Umbilical cord (tissue), 2 donors: ENCODE measurements at places on chromosomes 6 and 20. TPM values are rescaled to one million over a fixed set of nuclear protein-coding genes. Genes with fewer than 3 reads are reported as not detected.

DNA sequence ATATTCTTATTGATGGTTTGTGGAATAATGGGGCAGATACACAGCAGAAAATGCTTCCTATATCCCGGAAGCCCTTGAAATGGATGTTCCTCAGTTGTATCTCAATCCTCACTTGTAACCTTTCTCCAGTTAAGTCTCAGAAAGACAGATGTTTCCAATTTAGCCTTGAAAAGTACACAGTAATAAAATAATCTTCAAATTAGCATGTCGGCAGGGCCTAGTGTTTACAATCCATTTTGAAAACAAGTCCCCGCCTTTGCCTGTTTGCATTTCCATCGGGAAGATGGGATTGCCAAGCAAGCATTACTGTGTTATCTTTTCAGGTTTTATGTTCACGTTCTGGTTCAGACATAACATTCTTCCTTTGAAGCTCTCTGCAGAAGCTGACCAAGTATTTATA, 41.5 kb downstream of the SNRNP48 start:
- peak; percentile 34 for DNase-seq

GRCh38 chr6:145148776-145149175, 586.5 kb downstream of the EPM2A start:
- DNase-seq = no peak

GRCh38 chr6:39731565-39731964, 6.4 kb upstream of the KIF6 start:
- no peak for DNase-seq

- no peak for DNase-seq
Observed at GRCh38 chr20:37317316-37317715, 27.9 kb downstream of the MANBAL start.

GRCh38 chr6:55868771-55869479, 6.5 kb downstream of the BMP5 start:
- peak; percentile 64 for DNase-seq

GRCh38 chr6:14217728-14218518, 100.4 kb downstream of the CD83 start:
- no peak for DNase-seq

DNA sequence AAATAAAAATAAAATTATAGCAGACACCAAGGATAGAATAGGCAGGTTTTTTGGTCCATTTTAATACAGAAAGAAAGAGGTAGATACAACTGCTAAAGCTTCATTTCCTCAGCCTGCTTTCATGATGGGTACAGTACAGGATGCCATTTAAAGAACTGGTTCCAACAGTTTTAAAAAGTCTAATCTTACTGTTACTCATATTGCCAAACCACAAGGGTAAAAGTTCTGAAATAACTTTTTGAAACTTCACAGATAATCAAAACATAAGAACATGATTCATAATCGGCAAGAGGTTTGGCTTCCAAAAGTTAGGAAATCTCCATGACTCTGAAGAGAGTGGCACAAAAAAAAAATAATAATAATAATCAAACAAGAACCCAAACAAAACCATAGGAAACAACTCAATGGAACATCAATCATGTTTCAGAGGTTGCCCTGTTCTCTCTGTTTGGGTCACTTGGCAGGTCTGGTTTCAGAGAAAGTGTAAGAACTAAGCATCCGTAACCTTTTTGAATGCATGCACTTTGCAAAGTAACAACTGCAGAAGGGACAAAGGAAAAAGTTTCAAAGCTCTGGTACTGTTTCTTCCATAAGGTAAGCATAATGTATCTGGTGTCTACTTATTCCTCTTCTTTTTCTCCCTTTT, 79.7 kb downstream of the SMLR1 start:
- DNase-seq = no peak

DNA sequence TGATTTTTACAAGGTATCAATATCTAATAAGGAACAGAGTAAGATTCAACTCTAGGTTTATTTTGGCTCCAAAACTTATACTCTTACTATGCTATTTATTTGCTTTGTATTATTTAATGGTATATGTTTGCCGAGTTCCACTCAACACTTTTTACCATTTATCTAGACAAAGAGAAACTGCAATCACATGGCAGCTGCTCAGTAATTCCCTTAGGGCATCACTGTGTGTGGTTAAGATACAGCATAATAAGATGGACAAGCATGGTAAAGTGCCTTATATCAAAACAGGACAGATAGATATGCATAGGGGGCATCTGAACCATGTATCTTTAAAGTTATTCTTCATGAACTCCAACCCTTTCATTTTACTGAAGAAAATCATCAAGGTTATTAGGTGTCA, 483.0 kb upstream of the ID4 start:
- DNase-seq = no peak

GRCh38 chr6:3290149-3290930, 31.6 kb downstream of the PSMG4 start:
- no peak for DNase-seq

GRCh38 chr6:43013097-43013842, 476 bp downstream of the MEA1 start:
- peak; percentile 85 for DNase-seq

DNA sequence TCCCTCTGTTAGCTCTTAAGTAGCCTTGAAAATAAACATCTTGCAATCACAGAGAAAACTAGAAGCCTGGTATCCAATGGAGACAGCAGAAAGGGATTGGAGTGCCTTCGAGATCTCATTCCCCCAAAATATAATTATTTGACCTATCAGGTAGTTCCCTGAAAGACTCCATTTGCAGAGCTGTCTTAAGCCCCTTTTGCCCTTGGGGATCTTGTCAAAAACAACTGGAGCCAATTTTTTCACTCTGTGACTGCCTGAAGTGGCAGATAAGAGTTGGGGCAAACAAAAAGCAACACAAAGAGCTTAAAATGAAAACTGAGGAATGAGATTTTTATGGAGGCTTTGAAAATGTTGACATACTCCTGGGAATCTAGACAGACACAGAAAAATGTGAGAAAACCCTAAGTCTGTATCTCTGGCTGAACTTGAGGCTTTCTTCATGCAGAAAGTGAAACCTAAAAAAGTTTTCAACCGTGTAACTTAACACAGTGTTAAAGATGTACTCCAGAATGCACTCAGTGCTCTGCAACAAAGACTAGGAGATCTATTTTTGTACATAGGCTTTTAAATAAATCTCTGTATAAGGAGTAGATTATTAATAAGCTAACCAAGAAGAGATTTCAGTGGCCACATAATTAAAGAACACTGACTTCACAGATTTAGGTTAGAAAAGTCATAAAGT, 971.1 kb upstream of the MAN1A1 start:
- no peak for DNase-seq

DNA sequence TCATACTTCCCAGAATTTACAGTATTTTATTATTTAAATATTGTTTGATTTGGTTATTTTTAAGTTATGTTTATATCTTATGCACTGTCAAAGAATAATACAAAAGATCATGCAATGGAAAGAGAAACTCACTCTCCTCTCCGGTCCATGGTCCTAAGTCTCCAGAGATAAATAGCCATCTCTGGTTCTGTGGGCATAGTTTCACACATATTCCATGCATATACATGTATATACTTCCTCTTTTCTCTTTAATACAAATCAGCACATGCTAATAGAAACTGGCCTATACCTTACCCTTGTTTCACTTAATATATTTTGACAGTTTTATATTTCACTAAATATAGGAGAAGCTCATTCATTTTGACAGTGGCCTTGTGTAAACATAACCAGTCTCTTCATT, 901.7 kb upstream of the CITED2 start:
- DNase-seq = no peak

- DNase-seq = no peak
Observed at GRCh38 chr20:40606660-40607059, 82.4 kb downstream of the MAFB start.

DNA sequence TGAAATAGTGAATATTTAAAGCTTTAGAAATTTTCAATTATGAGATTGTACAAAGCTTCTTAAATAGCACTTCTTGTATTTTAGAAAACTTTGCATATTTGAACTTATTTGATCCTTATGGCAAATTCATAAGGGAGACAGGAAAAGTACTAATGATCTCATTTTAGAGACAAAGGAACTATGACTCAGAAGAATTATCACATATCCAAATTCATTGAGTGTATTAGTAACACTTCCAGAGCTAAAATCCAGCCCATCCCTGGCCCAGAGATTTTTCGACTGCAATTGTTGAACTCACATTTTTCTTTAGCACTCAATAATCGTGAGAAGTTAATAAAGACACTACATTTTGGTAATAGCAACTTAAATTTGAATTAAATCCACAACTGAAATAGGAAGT, 704.3 kb downstream of the EPM2A start:
- no peak for DNase-seq

DNA sequence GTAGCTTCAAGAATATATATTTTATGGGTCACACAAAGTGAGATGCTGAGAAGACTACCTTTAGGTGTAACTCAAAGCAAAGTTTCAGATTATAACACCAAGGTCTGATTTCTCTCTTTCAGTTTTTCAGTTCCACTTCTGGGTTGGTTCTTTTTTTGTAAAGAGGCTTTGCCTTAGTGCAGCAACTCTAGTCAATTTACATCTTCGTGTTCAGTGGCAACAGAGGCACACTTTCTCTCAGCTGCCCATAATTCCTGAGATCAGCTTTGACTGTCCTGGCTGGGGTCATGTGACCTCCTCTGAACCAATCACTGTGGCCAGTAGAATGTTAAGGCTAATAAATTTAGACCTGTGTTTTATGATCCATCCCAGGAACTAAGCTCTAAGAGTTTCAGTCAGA, 120.2 kb downstream of the TINAG start:
- DNase-seq = peak; percentile 1

DNA sequence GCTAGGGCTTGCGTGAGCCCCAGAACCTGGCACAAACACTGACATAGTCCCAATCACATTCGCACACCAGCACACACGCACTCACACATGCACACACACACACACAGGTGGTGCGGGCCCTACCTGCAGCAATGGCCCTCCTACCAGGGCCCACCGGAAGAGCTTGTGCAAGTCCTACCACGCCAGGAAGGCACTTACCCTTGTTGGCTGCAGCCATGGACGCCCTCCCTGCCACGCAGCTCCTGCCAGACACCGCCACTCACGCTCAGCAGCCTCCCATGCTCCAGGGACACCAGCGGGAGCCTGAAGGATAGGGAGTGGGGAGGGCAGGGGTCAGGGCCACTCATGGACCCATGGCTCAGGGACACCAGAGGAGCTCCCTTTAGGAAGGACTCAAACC, 7.7 kb downstream of the ADISSP start:
- no peak for DNase-seq

DNA sequence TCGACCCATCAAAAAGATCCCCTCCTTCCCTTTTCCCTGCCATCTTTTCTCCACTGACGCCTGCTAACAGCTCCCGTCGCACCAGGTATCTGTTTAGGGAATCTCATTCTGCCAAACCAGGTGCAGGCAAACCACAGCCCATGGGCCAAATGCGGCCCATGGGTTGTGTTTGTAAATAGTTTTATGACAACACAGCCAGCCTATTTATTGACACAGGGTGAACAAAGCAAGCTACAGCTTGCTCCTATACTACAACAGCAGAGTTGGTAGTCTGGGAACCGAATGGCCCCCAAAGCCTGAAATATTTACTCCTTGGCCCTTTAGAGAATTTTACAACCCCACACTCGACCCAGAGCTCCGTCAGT, 16.4 kb downstream of the NFATC2 start:
- no peak for DNase-seq

DNA sequence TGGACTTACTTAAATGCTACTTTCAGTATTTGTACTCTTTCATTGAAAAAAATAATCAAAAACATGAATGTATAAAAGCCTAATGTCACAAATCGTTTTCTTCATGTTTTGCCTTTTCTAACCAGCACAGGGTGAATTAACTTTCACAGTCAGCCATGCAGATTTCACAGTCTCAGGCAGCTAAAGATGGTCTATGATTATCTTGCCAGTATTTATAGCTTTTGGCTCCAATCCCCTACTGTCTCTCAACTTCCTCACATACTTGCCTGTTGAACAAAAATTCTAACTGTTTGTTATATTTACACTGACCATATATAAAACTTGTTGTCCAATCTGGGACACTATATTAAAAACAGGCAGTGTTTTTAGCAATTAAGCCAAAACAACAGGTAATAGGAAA, 358.2 kb downstream of the ARHGAP18 start:
- no peak for DNase-seq

DNA sequence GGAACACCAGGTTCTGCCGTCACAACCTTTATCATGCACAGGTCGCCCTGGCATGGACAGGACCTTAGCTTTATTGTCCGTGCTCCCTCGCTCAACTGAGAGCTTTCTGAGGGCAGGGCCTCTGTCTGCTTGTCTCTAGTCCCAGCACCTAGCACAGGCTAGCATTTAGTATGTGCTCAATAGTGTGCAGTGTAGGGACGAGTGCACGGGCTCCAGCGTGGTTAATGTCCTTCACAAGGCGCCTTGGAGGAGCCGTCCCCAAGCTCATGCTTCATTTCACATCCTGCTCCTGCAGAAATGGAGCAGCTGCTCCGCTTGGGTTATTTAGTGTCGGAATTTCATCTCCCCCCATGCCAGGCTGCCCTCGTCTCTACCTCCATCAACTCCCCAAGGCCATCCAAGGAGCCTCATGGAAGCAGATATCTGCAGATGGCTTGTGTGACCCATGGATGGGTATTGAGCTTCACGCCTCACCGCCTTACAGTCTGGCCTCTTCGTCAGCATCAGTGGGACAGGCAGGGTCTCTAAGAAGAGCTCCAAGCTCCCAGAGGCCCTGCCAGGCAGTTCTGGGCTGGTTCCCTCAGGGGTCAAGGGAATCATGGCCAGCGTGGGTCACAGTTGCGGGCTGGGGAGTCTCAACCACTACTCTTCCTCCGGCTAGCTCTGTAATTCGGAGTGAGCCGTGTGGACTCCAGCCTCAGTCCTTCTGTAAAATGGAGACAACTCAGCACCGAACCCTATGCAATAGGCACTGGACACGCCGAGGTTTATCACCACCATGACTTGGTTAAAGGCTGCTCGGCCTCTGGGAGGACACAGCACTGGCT, 60.8 kb upstream of the APCDD1L start:
- no peak for DNase-seq

DNA sequence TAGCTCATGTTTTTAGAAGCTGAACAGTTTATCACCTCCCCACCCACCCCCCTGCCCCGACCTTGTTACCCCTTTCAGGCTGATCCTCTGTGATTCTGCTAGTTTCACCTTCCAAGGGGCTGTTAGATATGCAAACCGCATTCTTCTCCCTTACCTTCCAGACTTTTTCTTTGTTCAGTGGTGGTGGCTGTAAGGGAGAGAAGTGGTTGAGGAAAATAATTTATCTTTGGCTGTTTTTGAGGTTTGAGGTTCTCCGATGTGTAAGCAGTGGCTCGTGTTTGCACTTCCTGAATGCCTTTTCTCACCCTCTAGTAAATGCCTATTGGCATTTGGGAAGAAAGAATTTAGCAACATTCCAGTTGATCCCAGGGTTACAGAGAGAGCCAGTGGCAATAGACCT, 69.4 kb upstream of the KCNG1 start:
- no peak for DNase-seq

GRCh38 chr6:7628909-7629308, 38.9 kb downstream of the SNRNP48 start:
- DNase-seq = no peak

The SPEF1 gene
- 0.72 TPM for total RNA-seq

The ELOVL5 gene
- 97.7 TPM for total RNA-seq

The SSTR4 gene
- total RNA-seq = 2.6 TPM

The GRM1 gene
- total RNA-seq = 1.9 TPM

The SLC26A8 gene
- 3.1 TPM for total RNA-seq

The SLC32A1 gene
- total RNA-seq = 6.3 TPM

The SLC13A3 gene
- total RNA-seq = 12.3 TPM

The PDE7B gene
- 22.9 TPM for total RNA-seq

The FOXC1 gene
- total RNA-seq = 6.0 TPM

The ZSCAN23 gene
- 6.5 TPM for total RNA-seq

The GABRR1 gene
- 0.24 TPM for total RNA-seq

The SLC16A10 gene
- 36.8 TPM for total RNA-seq

The IL20RA gene
- 5.1 TPM for total RNA-seq

The UST gene
- 39.7 TPM for total RNA-seq
